GM23338 (cell line): ENCODE measurements at places on chromosomes 3 and 15. TPM values are rescaled to one million over a fixed set of nuclear protein-coding genes. Genes with fewer than 3 reads are reported as not detected.

GRCh38 chr3:159126261-159127020 lies 324.6 kb downstream of the MFSD1 start:
- no peak for DNase-seq

DNA sequence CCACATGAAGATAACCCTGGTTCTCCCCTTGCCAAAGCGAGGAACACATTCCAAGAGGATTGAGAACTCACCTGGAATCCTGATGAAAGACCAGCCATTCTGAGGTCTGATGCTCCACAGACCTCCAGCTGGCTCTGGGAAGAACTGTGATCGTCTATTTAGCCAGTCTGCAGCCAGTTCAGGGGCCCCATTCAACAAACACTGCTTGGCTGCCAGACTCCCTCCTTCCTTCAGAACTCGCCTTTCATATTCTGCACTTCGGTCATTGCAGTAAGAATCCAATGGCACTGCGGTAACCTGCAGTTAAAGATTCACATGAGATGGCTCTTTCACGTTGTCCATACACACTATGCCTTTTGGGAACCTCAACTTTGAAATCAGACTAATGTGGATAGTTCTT lies 67.6 kb downstream of the CHAC1 start:
- DNase-seq = no peak

GRCh38 chr3:115713284-115713683 lies 90.0 kb downstream of the GAP43 start:
- peak; percentile 26 for DNase-seq

GRCh38 chr3:61796911-61797310 lies 235.5 kb downstream of the PTPRG start:
- DNase-seq = no peak

- DNase-seq = no peak
Measured at GRCh38 chr15:53675832-53676231, 83.6 kb downstream of the WDR72 start.

GRCh38 chr3:12886736-12887135 lies 45.4 kb upstream of the RPL32 start:
- DNase-seq = no peak

- no peak for DNase-seq
Measured at GRCh38 chr15:70778258-70779076, 15.1 kb upstream of the UACA start.

DNA sequence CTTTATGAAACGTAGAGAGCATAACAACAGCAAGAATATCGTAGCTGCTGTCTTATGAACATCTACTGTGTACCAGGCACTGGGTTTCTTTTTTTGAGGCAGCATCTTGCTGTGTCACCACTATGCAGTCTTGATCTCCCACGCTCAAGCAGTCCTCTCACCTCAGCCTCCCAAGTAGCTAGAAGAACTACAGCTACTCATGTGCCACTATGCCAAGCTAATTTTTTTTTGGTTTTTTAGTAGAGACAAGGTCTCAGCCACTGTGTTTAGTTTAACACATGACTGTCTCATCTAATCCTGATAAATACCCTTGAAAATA lies 129.9 kb downstream of the VGLL4 start:
- no peak for DNase-seq

GRCh38 chr3:146621723-146622122 lies 16.6 kb upstream of the PLSCR5 start:
- peak; percentile 21 for DNase-seq

DNA sequence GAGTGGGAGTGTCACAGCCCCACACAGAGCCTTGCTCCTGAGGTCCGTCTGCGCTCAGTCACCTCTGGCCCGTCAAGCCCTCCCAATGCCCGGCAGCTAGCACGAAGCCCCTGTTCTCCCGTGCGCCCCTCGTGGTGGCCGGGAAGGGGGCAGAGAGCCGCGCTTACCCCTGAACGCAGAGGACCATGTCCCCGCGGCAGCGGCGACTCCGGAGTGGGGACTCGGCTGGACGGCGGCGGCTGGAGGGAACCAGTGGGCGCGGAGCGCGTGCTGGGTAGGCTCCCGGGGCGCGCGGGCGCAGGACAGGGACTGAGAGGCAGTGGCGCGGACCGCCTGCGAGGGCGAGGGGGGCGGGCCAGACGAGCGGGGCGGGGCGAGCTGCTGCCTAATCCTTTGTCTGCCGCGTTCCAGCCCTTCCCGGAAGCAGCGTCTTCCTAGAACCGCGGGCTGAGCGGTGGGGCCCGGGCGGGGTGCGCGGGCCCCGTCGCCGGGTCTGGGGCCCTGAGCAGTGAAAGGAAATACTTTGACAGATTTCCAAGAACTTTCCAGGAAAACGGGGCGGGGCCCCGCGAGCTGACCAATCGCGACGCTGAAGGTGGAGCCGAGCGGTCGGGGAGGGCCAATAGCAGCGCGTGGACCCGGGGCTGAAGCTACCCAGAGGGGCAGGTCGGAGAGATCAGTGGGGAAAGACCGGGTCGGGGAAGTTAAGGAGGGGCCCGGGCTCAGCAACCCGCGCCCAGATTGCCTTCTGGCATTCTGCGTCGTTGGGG lies at the start of gene CISH:
Gene CISH, minus strand, starts transcription at position 311 of the 770 bp plus-strand sequence. Its CDS starts 124 bp downstream, at position 187.
- peak; percentile 98 for DNase-seq

DNA sequence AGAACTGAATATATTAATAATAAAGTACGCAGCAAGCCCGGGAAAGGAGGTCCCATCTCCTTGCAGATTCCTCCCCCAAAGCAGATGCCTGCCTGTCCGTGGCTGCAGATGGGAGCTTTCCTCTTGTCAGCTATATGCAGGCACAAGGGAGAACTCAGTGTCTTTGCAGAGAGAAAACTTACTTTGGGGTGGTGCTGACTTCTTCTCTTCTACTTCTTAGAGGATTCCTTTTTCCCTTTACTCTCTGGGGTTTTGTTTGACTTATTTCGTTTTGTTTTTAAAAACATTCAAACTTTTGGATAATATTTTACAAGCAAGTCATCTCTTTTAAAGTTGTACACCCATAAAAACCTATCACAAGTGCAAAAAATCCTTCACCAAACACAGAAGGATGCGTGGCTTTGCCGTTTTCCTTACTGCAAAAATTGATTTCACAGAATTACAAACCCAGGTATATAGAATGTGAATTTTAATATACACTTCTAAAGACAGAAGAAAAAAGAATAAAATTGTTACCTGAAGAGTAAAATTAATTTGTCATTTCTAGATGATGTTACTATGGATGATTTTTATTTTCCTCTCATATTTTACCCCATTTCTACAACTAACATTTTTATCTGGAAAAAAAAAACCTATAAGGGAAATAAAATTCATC lies 65.3 kb upstream of the IGF1R start:
- no peak for DNase-seq

- DNase-seq = no peak
Measured at GRCh38 chr3:16257309-16257708, 7.4 kb downstream of the DPH3 start.

GRCh38 chr3:58494107-58494506 lies 2.2 kb downstream of the KCTD6 start:
- no peak for DNase-seq

DNA sequence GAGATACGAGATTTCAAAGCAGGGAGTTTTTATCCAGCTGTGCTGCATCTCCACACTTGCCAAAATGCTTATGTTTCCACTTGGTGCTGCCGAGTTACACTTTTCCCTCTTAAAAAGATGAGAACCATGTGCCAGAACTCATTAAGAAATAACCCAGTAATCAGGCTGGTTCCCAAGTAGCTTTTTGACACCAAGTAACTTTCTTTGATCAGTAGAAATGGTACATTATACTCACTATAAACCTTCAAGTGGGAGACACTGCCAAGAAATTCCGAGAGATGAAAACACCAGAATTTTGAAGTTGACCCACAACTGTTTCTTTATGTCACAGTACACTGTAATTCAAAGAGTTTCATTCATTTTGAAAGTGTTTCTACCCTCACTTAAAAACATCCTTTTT lies 164.6 kb upstream of the CCDC54 start:
- DNase-seq = no peak

DNA sequence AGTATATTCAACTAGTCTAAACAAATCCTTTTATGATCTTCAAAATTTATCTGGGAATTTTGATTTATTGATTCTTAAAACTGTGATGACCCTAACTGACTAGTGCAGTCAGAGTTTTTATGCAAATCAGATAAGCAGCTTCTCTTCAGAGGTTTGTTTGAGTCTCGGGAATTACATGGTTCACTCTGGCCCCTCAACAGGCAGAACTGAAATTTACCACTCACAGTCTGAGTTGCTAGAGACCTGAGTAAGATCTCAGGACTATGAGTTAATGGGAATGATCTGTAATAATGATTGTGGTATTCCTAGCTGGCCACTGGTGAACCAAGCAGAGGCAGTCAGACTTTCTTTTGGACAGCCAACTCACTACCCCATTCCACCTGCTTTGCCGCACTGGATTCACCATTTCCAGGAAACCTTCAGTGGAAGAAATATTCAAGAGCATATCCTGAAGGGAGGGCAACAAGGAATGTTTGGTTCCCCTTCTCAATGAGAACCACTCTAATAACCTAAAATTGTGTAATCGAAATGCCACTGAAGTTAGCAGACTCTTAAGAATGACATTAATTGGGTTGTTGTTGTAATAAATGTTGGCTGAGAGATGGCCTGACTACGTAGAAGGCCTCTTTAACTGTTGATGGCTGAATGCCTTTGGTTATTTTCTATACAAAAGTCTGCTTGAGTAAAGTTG lies 11.5 kb upstream of the DNAJC13 start:
- no peak for DNase-seq

DNA sequence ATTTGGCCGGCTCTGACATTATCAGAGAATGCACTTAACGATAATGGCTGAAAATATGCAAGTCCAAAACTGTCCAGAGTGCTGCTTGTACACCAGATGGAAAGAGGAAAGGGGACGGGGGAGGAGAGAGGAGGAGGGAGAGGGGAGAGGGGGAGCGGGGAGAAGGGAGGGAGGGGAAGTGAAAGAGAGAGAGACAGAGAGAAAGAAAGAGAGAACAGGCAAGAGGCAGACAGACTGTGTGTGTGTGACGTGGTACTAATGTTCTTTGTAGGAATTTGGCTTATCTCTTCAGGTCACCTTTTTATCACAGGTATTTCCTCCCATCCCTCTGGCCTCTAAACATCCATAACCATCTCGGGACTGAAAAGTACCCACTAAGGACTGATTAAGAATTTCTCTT lies 75.1 kb upstream of the LMOD3 start:
- peak; percentile 21 for DNase-seq

DNA sequence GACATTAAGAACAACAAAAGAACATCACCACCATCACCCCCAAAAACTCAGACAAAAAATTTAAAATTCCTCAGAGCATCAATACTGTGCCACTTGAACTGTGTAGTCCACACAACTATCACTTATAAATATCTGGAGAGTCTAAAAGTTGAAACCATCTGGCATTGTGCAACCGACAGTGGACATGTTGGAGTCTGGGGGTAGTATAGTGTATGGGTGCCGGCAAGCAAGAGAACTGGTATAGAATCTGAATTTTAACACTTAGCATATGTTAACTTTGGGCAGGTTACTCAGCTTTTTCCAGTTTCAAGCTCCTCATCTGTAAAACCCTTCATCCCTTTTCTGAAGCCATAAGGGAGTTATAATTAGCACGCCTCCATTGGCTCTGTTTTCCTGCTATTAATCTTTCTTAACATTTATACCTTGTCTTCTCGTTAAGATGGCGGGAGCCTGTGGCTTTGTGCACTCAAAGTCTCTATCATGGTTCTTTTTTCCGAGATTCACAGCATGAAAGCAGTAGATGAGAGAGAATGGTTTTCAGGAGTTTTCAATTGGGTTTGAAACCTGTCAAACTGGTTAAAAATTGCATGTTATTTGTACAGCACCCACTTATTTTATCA lies 255.7 kb upstream of the TBL1XR1 start:
- no peak for DNase-seq

GRCh38 chr3:67569324-67569723 lies 85.1 kb downstream of the SUCLG2 start:
- DNase-seq = no peak

DNA sequence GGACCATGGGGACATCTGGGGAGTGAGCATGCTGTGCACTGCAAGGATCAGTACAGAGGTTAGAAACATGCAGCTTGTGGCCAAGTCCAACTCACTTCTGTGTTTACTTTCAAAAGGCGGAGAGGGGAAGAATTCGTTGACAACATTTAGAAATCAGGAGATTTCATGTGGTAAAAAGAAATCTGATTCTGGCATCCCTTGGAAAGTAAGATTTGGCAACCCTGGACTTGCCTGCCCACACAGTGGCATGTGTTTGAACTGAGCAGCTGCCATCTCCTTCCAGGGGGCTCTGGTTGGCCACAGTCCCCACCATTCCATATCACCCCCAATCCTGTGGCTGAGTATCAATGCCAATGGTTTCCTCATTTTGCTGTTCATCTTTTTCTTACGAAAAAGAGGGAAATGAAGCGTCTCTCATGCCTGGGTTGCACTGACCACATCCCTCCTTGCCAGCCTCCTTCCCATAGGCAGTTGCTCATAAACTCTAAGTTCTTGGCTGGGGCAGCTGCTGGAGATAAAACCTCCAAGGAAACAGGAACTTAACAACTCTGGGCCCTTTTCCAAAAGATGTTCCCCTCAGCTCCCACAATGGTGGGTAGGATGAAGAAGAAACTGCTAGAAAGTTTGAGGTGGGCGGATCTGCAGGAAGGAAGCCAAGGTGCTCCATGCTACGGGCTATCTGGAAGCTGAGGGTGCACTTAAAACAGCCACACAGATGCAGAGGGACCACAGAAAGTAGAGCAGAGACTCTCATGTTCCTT lies 29.2 kb downstream of the SLC6A11 start:
- no peak for DNase-seq

DNA sequence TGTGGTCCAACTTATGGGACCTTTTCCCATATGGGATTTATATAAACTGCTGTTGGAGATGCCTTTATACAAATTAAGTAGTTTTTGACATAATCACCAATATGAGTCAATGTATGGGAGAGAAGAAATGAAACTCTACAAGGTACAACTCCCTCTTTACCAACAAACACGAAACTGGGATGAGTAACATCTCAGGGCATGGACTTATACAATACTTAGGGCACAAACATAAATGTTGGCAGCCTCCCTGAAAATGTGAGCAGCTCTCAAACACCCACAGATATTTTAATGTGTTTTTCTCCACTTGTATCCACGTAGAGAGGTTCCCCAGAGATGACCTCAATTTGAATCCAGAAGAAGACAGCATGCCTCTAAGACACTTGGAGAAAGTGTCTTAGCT lies 161.6 kb downstream of the MAGI1 start:
- DNase-seq = no peak

GRCh38 chr3:133865136-133865855 lies 30.4 kb downstream of the RAB6B start:
- DNase-seq = peak; percentile 50

CEP19 gene
- 1.6 and 2.3 TPM in 2 replicates for total RNA-seq

SLC27A2 gene
- total RNA-seq = 7.5 and 9.4 TPM in 2 replicates

MYZAP gene
- total RNA-seq = 0.66 and 1.5 TPM in 2 replicates

FBXW12 gene
- not detected in 2 replicates for total RNA-seq

TADA3 gene
- 54.4 and 61.7 TPM in 2 replicates for total RNA-seq

FOXB1 gene
- 3.1 and 4.7 TPM in 2 replicates for total RNA-seq

PTH1R gene
- total RNA-seq = 1.3 and 5.7 TPM in 2 replicates

VEPH1 gene
- 31.8 and 33.8 TPM in 2 replicates for total RNA-seq

CYP8B1 gene
- total RNA-seq = not detected in 2 replicates

CFAP92 gene
- 1.6 and 2.1 TPM in 2 replicates for total RNA-seq

ISY1 gene
- 10.0 and 11.3 TPM in 2 replicates for total RNA-seq

PLCB2 gene
- 8.5 and 13.8 TPM in 2 replicates for total RNA-seq

SPSB4 gene
- 20.1 and 25.9 TPM in 2 replicates for total RNA-seq
